ENCODE measurements at places on chromosomes 7 and 10.

DNA sequence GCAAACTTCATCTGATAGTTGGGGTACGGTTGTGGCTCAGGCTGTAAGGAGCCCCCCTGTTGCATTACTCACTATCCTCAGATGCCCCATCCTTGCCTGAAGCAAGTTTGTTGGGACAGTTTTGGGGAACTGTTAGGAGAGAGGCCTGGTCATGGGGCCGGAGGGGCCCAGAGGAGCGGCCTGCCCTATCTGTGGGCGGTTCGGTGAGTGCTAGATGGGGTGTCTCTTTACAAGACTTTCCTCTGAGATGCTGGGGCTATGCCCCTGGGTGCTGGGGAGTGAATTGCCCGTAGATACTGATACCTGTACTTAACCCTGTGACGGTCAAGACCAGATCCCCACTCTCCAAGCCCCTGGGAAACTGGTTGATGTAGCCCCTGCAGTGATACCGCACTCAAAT, 12.4 kb downstream of the CUX1 start:
- DNase-seq: no peak

- no peak for DNase-seq
Observed at GRCh38 chr7:27113991-27114769, 11.7 kb upstream of the HOXA2 start.

- no peak for DNase-seq
Observed at GRCh38 chr7:128093614-128094570, 62.7 kb upstream of the LRRC4 start.

GRCh38 chr10:52172581-52172980, 141.5 kb upstream of the DKK1 start:
- DNase-seq: no peak

DNA sequence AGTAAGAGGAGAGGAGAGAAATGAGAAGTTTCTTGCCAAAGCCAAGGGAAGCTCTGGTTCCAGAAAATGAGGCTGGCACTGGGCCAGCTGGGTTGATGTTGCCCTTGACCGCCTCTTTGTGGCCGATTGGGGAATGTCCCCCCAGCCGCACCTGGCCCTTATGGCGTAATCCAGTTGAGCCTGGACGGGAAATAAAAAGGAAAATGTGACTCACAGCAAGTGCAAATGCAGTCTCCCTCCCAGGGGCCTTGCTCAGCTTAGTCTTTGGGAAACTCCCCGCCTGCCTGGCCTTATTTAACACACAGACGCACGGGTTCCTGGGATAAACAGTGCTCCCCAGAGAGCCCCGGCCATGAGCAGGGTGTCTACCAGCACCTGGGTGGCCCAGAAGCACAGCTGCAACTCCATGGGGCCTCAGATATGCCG, 174.8 kb downstream of the KIAA1217 start:
- DNase-seq: peak; percentile 9

DNA sequence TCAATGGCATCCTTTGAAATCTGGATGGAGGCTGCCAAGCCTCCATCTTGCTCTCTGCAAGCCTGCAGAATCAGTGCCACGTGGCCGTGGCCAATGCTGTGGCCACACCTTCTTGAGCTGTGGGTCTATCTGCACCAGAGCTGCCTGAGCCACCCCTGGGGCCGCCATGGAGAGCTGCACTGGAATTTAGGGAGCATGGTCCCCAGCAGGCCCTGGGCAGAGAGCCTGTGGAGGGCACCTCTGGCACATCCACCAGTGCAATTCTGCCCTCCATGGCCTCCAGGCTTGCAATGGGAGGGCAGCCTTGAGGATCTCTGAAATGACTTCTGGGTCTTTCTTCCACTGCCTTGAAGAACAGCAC, 55.6 kb upstream of the NKX6-2 start:
- no peak for DNase-seq

GRCh38 chr7:97470726-97471125, 261.2 kb upstream of the TAC1 start:
- no peak for DNase-seq

DNA sequence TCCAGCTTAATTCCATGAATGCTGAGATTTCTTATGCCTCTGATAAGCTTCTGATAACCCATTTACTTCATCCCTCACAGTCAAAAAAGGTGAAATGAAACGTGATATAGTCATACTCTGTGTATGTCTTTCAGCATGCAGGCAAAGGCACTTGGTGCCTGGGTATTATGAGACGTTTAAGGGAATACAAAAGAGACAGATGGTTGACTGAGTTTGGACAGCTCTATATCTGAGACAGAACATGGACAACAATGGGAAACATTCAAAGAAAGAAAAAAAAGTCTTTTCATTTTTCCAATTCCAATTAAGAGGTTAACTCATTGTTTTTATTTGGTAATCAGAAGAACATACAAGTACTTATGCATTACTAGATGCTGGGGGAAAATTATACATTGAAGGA, 96.2 kb downstream of the PPP1R17 start:
- DNase-seq: no peak

GRCh38 chr7:140045697-140046096, 17.1 kb downstream of the PARP12 start:
- no peak for DNase-seq

DNA sequence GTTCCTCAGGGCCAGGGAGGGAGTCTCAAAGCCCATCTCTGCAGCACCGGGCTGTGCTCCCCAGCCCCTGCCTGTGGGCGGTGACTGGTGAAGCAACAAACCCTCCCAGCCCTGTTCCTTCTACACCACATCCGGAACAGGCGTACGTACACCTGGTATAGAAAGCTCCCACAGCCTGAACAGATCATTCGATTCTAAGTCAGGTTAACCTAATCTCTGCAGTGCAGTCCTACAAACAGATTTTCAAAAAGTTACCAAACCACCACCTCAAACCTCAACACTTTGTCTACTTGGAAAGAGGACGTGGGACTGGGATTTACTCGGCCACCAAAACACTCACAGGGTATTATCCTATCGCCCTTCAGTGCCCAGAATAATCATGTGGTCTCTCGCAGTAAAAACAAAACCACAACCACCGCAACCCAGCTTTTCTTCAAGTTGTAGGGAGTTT, 238.4 kb downstream of the DIP2C start:
- DNase-seq: peak; percentile 48

- no peak for DNase-seq
Observed at GRCh38 chr7:70569335-70569819, 562.6 kb upstream of the GALNT17 start.

DNA sequence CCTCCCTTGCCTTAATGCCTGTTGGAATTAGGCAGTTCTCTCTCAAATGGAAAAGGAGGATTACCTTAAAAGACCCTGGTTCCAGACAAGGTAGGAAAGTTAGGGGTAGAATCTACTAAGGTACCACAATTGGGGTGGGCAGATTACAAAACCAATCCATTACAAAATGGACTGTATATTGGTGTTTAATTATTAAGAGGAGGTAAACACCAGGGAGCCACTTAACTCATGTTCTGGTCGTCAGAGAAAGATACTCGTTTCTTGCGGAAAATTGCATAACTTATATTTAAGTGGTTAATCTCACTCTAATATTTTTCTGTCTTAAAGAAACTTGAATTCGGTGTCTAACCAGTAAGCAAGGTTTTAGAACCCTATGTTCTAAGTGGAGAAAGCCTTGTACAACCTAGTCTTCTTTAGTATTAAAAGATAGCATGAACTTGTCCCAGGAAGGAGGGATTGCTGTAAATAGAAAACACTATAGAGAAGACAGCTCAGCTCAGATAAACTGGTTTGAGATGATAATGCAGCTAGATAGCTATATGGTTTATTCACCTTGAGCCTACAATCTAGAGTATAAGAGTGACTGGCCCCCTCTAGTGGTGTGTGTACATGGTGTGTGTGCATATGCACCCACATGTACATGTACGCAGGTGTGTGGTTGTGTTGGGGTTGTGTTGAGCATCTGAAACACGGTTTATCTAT, 58.0 kb upstream of the STRIP2 start:
- peak; percentile 20 for DNase-seq

- no peak for DNase-seq
Observed at GRCh38 chr10:128050936-128051335, 75.3 kb downstream of the MKI67 start.

DNA sequence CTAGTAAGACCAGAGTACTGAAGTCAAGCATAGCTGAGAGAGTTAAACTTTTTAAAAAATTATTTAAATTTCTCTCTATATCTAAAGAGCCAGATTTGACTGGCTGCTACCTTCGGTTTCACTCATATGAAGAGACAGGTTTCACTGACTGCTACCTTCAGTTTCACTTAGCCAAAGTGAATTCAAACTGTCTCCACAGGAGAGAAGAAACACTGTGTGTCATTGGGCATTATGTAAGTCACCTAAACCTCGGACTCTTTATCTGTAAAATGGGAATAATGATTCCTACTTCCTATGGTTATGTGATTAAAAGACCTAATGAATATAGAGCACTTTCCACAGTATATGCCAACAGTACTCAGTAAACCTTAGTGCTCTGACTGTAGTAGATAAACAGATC, 41.6 kb upstream of the MET start:
- DNase-seq: no peak

DNA sequence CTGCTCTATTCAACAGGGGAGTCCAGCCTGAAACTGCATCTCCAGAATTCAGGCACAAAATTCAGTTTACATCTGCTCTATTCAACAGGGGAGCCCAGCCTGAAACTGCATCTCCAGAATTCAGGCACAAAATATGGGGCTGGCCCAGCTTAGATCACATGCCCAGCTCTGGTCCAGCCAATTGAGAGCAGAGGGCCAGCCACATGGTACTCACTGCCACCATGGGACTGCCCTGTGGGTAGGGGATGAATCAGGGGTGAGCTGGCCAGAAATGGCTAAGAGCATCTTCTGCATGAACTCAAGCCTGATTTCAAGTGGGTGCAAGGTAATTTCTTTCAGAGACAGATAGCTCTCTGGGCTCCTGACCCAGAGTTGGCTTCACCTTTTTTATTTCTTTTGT, 156.6 kb upstream of the LYZL2 start:
- DNase-seq: no peak

DNA sequence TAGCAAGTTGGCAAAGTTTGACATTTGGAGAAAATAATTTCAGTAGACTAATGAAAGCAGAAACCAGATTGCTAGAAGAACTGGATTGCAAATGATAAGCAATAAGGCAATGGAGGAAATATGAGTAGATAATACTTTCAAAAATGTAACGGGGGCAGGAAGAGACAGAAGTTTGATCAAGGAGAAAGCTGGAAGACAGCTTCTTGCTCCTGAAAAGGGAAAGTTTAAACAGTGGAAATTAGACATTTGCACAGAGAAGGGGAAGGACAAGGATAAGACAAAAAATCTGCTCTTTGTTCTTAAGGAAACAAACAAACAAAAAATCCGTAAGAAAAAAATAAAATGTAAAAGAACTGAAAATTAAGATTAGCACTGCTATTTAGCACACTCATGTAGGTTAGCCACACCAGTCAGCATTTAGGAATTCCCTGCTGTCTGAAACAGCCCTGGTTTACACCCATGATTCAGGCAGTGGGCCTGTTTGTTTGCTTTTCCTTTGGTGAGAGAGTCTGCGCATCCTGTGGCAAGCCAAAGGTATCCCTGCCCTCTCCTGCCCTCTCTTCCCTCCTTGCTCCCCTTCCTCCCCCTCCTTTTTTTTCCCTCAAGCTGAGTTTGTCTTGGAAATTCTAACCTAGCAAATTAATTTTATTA, 104.3 kb upstream of the CAV2 start:
- no peak for DNase-seq

GRCh38 chr10:32349199-32349585, 2.2 kb upstream of the EPC1 start:
- no peak for DNase-seq

DNA sequence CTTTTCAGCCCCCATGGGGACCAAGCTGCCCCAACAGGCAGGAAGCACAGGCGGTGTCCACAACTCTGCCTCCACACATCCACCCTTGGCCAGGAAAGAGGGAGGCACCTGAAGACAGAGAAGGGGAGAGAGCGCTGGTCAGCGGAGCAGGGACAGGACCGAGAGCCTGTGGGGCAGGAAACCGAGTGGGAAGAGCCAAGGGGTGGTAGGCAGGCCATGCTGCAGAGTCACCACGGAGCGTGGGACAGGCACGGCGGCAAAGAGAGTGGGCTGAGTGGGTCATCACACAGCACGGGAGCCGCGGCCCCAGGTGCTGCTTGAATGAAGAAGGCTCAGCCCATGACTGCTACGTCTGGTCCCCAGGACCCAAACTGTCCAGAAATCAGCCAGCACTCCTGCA, 109.8 kb downstream of the PTPRN2 start:
- no peak for DNase-seq

DNA sequence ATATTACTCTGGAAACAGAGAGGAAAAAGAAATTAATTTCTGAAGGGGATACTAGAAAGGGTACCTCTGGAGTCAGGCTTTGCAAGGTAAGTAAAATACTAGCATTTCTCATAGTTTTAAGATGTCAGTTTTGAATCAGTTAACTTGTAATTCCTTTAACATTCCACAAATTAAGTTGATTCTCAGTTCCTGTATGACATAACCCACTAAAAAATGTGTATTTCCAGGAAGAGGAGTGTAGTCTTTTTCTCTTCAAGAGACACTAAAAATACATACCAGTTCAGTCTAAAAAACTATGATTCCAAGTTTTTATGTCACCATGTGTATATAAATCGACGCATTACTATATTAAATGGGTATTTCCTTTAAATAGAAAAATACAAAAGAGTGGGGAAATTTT, 113.2 kb downstream of the CDK6 start:
- no peak for DNase-seq

- no peak for DNase-seq
Observed at GRCh38 chr10:43263551-43264343, 3.1 kb downstream of the RASGEF1A start.

GRCh38 chr10:104556831-104557230, 84.3 kb upstream of the SORCS3 start:
- no peak for DNase-seq

DNA sequence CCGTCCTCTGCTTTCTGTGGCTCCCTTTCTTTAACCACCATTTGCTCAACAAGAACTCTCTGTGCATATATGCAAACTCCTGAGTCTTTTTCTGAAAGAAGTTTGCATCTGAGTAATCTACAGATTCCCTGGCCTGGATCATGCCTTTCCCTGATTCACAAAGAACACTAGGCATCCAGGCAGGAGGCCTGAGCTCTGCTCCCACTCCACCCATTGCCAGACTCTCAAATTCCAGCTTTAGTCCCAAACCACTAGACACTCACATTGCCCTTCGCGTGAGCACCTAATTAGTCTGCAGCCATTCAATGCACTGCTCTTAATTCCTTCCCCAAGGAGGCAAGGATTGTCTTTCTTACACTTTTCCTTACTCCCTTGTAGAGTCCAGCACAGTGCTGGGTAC, 60.9 kb downstream of the ABCC2 start:
- DNase-seq: no peak

DNA sequence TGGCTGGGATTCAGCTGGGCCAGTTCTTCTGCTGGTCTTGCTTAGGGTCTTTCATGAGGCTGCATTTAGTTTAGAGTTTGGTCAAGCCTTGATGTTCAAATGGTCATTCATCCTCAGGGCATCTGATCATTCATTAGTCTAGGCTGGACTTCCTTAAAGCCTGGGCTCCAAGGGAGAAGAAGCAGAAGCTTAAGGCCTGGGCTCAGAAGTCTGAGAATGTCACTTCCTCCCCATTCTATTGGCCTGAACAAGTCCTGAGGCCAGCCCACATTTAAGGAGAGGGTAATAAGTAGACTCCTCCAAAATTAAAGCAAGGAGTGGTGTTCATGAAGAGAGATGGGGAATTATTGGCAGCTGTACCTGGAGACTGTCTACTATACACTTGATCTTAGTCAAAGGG, 193.2 kb upstream of the HABP2 start:
- DNase-seq: no peak
